ENCODE measurements at places on chromosomes 13 and 19. TPM values are rescaled to one million over a fixed set of nuclear protein-coding genes. Genes with fewer than 3 reads are reported as not detected.

The C13orf42 gene
- not detected for total RNA-seq

- H3K27ac ChIP-seq = no peak overlapping the region
- H3K36me3 ChIP-seq = no peaks in the 10 kb centered on the region
- H3K4me1 ChIP-seq = no peaks in the 10 kb centered on the region
- no peak overlapping the region for H3K4me3 ChIP-seq
Measured at GRCh38 chr13:33008946-33009722, 7.1 kb upstream of the KL start.

DNA sequence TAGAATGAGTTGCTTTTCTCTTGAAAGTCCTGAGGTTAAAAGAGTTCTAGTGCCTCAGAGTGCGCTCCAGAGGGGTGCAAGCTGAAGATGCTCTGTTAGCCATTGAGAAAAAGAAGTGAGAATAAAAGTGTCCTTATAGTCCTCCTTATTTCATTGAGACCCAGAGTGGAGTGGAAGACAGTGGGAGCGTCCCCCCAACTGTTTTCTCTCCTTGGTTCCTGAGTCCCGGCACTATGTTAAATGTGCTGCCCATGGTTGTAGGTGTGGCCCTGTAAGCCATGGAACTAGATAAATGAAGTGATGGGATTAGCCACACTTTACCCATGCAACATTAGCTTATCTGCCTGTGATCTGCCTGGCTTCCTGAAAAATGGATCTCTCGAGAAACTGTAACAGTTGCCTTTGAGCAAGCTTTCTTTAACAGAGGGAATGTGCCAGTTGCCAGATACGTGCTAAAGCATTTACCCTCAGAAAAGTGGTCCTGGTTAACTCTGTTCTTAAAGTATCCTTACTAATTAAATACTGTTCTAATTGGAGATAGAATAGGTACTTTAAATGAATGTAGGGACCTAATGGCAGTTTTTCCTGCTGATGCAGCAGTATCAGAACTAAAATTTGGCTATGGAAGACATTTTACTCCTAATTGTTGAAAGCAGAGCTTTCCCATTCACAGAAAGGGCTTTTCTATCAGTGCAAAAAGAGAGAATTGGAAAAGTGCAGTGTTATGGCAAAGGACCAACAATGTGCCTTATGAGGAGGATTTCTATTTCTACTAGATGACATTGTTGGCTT lies 21.4 kb upstream of the PSG9 start:
- H3K27me3 ChIP-seq = no peaks in the 10 kb centered on the region
- no peak overlapping the region for H3K27ac ChIP-seq
- H3K36me3 ChIP-seq = peaks cover 1% of the 10 kb centered on the region
- H3K4me3 ChIP-seq = no peak overlapping the region
- no peak for DNase-seq
- no peaks in the 10 kb centered on the region for H3K4me1 ChIP-seq

GRCh38 chr19:46144756-46145155 lies 3.3 kb upstream of the IGFL2 start:
- H3K36me3 ChIP-seq = no peaks in the 10 kb centered on the region
- no peaks in the 10 kb centered on the region for H3K4me1 ChIP-seq

DNA sequence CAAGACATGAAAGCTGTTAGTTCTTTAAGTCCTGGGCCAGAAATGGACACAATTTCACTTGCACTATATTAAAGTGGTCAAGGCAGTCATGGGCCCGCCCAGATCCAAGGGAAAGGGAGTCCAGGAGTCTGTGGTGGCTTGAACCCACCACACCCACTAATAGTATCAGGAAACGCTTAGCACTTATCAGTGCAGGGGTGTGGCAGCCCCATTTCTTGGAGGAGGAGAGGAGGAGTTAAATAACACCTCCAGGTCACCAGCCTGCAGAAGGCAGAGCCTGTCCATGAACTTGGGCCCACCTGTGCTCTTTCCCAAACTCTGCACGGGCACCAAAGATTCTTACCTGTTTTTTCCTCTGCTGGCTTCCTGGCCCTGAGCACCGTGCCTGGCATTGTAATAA lies 5.4 kb upstream of the NTN5 start:
- H3K36me3 ChIP-seq = no peaks in the 10 kb centered on the region
- DNase-seq = no peak
- H3K4me3 ChIP-seq = no peak overlapping the region
- H3K27me3 ChIP-seq = peaks cover 1% of the 10 kb centered on the region
